ENCODE measurements at places on chromosomes 7 and 10.

- no peak overlapping the region for H3K4me3 ChIP-seq
- H3K27ac ChIP-seq: no peak overlapping the region
- H3K4me1 ChIP-seq: no peaks in the 10 kb centered on the region
- no peak for DNase-seq
Observed at GRCh38 chr7:34275624-34276023, 370.3 kb downstream of the BMPER start.

GRCh38 chr10:8455181-8455580 lies 400.7 kb downstream of the GATA3 start:
- H3K36me3 ChIP-seq: no peaks in the 10 kb centered on the region
- no peak for DNase-seq
- H3K4me1 ChIP-seq: no peaks in the 10 kb centered on the region
- no peaks in the 10 kb centered on the region for H3K27me3 ChIP-seq
- H3K27ac ChIP-seq: no peak overlapping the region

GRCh38 chr7:13457790-13458189 lies 531.7 kb downstream of the ETV1 start:
- H3K4me3 ChIP-seq: no peak overlapping the region
- no peaks in the 10 kb centered on the region for H3K4me1 ChIP-seq
- no peaks in the 10 kb centered on the region for H3K36me3 ChIP-seq
- no peak overlapping the region for H3K27ac ChIP-seq
- no peak for DNase-seq
- no peaks in the 10 kb centered on the region for H3K27me3 ChIP-seq

GRCh38 chr7:157425137-157425731 lies 88.4 kb downstream of the DNAJB6 start:
- H3K4me1 ChIP-seq: no peaks in the 10 kb centered on the region
- peak; percentile 55 for DNase-seq
- H3K27me3 ChIP-seq: no peaks in the 10 kb centered on the region
- H3K36me3 ChIP-seq: no peaks in the 10 kb centered on the region

GRCh38 chr7:38699471-38699870 lies 68.3 kb upstream of the AMPH start:
- H3K4me3 ChIP-seq: no peak overlapping the region
- peaks cover 16% of the 10 kb centered on the region for H3K4me1 ChIP-seq
- no peaks in the 10 kb centered on the region for H3K27me3 ChIP-seq
- H3K36me3 ChIP-seq: no peaks in the 10 kb centered on the region
- no peak for DNase-seq

GRCh38 chr7:30877015-30877769 lies 34.5 kb upstream of the AQP1 start:
- H3K27ac ChIP-seq: no peak overlapping the region
- no peaks in the 10 kb centered on the region for H3K27me3 ChIP-seq
- no peak for DNase-seq
- H3K4me3 ChIP-seq: no peak overlapping the region
- no peaks in the 10 kb centered on the region for H3K4me1 ChIP-seq

DNA sequence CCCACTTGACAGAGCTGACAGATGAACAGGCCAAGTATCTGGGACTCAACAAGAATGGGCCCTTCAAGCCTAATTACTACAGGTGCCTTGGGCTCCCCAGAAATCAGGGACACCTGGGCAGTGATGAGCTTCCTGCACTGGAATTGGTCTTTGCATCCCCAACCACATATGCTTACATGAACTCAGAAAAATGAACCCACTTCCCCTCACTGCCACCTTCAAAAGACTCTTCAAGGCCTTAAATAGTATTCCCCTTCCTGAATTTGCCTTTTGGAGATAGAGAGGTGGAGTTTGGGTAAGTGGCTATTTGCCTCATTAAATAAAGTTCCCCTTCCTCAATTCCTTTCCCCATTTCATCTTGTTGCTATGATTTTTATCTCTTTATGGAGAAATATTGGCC lies 7.8 kb upstream of the STRIP2 start:
- no peaks in the 10 kb centered on the region for H3K4me1 ChIP-seq

- H3K4me1 ChIP-seq: peaks cover 21% of the 10 kb centered on the region
- H3K27ac ChIP-seq: peak overlapping the region; percentile 36
- no peaks in the 10 kb centered on the region for H3K36me3 ChIP-seq
- no peaks in the 10 kb centered on the region for H3K27me3 ChIP-seq
Observed at GRCh38 chr10:17206210-17206709, 4.8 kb upstream of the TRDMT1 start.

- H3K36me3 ChIP-seq: no peaks in the 10 kb centered on the region
- DNase-seq: no peak
- H3K4me3 ChIP-seq: no peak overlapping the region
- no peaks in the 10 kb centered on the region for H3K27me3 ChIP-seq
- H3K4me1 ChIP-seq: no peaks in the 10 kb centered on the region
- no peak overlapping the region for H3K27ac ChIP-seq
Observed at GRCh38 chr7:129108581-129108980, 35.9 kb upstream of the TSPAN33 start.

- DNase-seq: no peak
- H3K4me1 ChIP-seq: no peaks in the 10 kb centered on the region
- H3K36me3 ChIP-seq: no peaks in the 10 kb centered on the region
- H3K27ac ChIP-seq: no peak overlapping the region
Observed at GRCh38 chr10:37434091-37434490, 308.7 kb downstream of the ANKRD30A start.

- H3K4me1 ChIP-seq: peaks cover 13% of the 10 kb centered on the region
- H3K27ac ChIP-seq: peak overlapping the region; percentile 39
- no peaks in the 10 kb centered on the region for H3K27me3 ChIP-seq
- H3K4me3 ChIP-seq: no peak overlapping the region
- DNase-seq: no peak
Observed at GRCh38 chr7:147570390-147570789, 1020.2 kb upstream of the C7orf33 start.

- no peaks in the 10 kb centered on the region for H3K36me3 ChIP-seq
- no peak for DNase-seq
- no peak overlapping the region for H3K4me3 ChIP-seq
- H3K27ac ChIP-seq: no peak overlapping the region
- H3K27me3 ChIP-seq: no peaks in the 10 kb centered on the region
Observed at GRCh38 chr7:105693576-105693975, 112.3 kb upstream of the EFCAB10 start.

GRCh38 chr7:26374647-26375373 lies 83.1 kb downstream of the SNX10 start:
- H3K27ac ChIP-seq: no peak overlapping the region
- H3K4me1 ChIP-seq: no peaks in the 10 kb centered on the region
- H3K27me3 ChIP-seq: peaks cover 50% of the 10 kb centered on the region
- no peak for DNase-seq
- no peak overlapping the region for H3K4me3 ChIP-seq
- H3K36me3 ChIP-seq: no peaks in the 10 kb centered on the region

GRCh38 chr7:107319724-107320228 lies 150.1 kb upstream of the GPR22 start:
- H3K27me3 ChIP-seq: no peaks in the 10 kb centered on the region
- H3K27ac ChIP-seq: no peak overlapping the region
- no peak for DNase-seq
- no peak overlapping the region for H3K4me3 ChIP-seq

Measured in RWPE2 (cell line).